Hepatic stellate cell (primary cell): ENCODE measurements at places on chromosomes 4 and X.

GRCh38 chrX:10841579-10841978 is 221.2 kb upstream of the MID1 start:
- no peak for DNase-seq

GRCh38 chrX:154355094-154355775 is 19.2 kb downstream of the FLNA start:
- DNase-seq, result no peak

DNA sequence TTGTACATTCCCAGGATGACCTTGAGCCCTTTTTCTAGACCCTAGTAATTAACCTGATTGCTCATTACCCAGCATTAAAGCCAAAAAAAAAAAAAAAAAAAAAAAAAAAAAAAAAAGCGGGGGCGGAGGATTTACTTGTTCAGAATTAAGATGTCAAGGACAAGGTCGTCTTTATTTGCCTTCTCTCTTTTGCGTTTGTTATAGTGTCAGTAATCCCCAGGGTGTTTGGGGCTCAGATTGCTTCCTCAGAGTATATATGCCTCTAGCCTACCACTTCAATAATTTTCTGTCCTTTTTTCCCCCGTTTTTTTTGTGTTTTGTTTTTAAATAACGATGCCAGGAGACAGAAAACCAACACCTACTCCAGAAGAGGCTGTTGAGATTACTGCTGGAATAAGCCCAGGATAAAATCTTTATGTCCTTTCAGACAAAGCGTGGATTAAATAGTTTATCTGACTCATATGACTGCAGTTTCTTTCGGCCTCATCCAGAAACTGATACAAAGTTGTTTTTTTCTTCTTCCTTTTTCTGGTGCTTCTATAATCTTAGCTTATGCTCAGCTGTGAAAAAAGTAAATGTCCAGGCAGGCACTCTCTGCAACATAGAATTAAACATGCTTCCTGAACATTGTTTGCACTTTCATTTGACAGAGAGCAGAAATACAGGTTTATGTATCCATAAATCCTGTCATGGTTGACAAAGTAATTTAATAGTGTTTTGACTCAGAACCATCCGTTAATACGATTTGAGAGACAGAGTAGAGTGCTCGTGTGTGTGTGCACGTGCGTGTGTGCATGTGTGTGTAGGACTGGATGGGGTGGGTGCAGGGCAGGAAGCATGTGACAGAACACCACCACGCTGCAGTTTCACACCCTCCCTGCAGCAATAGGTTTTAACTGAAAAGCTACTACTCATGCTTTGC is 138.6 kb downstream of the AFF1 start:
- no peak for DNase-seq

DNA sequence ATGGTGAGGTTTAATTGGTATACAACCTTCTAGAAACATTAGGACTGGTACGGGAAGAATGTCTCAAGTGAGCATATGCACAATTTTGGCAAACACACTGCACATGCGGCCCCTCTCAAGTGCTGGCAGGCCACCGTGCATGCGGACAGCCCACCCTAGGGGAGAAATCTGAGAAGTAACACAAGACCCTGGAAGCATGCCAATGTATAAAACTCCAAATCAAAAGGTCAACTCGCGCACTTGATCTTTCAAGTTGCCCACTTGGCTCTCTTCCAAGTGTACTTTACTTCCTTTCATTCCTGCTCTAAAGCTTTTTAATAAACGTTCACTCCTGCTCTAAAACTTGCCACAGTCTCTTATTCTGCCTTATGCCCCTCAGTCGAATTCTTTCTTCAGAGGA is 488.3 kb downstream of the CFAP47 start:
- DNase-seq, result no peak

GRCh38 chr4:128663325-128663724 is 146.2 kb upstream of the JADE1 start:
- no peak for DNase-seq

GRCh38 chr4:76187152-76187551 is 26.5 kb downstream of the SCARB2 start:
- no peak for DNase-seq

DNA sequence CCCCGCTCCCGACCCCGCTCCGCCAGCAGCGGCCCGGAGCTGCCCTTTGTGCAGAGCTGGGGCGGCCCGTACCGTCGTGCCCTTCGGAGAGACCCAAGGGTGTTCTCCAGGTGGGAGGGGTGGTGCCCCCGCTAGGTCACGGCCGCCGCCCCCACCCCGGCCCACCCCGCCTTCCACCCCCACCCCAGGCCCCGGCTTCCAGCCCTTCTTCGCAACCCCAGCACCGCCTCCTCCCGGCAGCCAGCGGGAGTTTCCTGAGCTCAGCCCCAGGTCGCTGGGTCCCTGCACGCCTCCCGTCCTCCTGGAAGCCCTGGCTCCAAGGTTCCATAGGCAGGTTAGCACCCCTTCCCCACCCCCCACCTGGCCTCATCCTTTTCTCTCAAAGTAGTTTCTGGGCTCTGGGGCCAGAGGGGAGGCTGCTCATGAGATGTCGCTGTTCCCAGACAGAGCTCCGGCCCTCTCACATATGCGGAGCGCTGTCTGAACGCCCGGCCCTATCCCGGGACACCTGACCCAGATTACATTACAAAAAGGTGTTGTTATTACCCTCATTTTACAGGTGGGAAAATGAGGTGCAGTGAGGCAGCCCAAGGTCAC is 25.2 kb upstream of the FGFR3 start:
- DNase-seq, result peak; percentile 76

- no peak for DNase-seq
These were observed 147.0 kb downstream of the PDGFC start for GRCh38 chr4:156824451-156825060.

GRCh38 chr4:30956916-30957315 is 236.7 kb downstream of the PCDH7 start:
- DNase-seq, result no peak

- DNase-seq, result no peak
These were observed 43.4 kb downstream of the C4orf51 start for GRCh38 chr4:145723336-145723735.

- no peak for DNase-seq
These were observed 4.8 kb downstream of the AREG start for GRCh38 chr4:74449571-74450297.

- no peak for DNase-seq
These were observed 161.8 kb upstream of the MAP3K15 start for GRCh38 chrX:19677121-19677520.

DNA sequence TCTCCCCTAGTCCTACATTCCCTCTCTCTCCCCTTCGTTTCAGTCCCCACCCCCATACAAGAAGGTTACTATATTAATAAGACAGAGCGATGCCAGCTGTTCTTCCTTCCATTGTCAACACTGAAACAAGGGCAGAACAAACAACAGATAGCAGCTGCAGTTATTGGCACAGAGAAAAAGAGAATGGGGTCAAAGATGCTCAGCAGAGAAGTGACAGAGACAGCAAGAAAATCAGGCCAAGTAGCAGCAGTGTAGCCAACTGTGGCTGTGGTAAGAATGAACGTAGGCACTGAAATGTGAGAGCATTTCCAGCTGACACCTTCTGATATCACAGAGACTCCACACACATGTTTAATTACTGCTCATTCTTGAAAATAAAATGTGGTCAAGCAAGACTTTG is 641.8 kb downstream of the FSTL5 start:
- DNase-seq, result no peak

GRCh38 chrX:152070144-152070543 is 68.2 kb downstream of the MAGEA10 start:
- DNase-seq, result no peak

GRCh38 chr4:114827651-114828050 is 229.0 kb downstream of the UGT8 start:
- DNase-seq, result no peak

DNA sequence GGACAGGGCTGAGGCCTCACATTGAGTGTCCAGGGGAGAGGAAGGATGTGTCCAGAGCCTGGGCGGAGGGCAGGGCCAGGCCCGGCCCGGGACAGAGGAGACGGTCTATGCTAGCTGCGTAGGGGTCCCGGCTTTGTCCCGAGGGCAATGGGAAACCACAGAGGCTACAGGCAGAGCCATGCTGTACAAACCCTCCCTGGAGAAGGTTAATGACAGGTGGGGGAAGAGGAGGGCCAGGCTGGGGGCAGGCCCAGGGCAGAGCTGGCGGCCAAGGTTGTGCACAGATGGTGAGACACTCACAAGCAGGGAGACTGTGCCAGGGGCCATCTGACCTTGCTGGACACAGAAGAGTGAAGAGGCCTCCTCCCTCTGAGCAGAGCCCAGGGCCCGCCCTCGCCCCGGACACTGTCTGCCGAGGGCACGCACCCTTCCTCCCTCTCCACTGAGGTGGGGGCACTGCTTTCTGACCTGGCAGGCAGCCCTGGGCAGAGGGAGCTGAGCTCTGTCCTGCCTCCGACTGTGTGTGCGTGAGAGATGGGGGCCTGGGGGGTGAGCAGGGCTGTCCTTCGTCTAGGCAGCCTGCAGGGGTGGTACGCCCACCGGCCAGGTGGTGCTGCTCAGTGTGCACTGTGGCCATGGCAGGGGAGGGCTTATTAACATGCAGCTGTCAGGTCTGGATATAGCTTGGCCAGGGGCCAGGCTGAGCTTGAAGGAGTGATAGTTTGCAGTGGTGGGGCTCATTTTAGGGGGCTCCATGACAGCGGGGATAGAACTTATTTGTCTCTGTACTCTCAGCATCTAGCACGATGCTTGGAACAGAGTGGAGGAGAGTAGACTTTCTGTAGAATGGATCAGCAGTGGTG is 75.7 kb upstream of the LRPAP1 start:
- DNase-seq, result no peak

DNA sequence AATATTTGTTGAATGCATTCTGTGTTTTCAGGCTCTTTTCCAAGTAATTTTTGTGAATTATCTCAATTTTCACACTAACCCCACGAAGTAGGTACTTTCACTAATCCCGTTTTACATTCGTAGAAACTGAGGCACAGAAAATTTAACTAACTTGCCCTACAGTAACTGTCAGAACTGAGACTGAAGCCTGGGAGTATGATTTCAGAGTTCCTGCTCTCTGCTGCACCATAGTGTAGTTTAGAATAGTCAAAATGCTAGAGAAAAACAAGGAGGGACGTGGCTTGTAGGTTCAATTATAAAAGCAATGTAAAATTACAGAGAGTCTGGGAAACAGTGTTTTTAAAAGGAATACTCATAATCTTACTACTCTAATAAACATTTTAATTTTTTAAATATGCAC is 2.2 kb downstream of the CLCN3 start:
- no peak for DNase-seq

GRCh38 chrX:47200385-47201150 is 6.9 kb downstream of the UBA1 start:
- DNase-seq, result no peak

GRCh38 chrX:23554304-23554703 is 113.0 kb upstream of the PRDX4 start:
- no peak for DNase-seq

- no peak for DNase-seq
These were observed 20.6 kb downstream of the SH3D19 start for GRCh38 chr4:151304755-151305154.

- DNase-seq, result no peak
These were observed 76.7 kb upstream of the SLC4A4 start for GRCh38 chr4:71262161-71262560.

- DNase-seq, result peak; percentile 26
These were observed 50.8 kb downstream of the PRPS1 start for GRCh38 chrX:107678957-107679740.

GRCh38 chrX:154779261-154779660 is 16.6 kb downstream of the DKC1 start:
- DNase-seq, result peak; percentile 47

GRCh38 chr4:52655506-52655905 is 3.6 kb downstream of the USP46 start:
- no peak for DNase-seq

GRCh38 chrX:39772057-39772832 is 325.5 kb downstream of the BCOR start:
- DNase-seq, result peak; percentile 27

GRCh38 chr4:69092190-69092589 is 4.1 kb upstream of the UGT2B7 start:
- DNase-seq, result peak; percentile 2

GRCh38 chrX:132023896-132024386 is 839 bp downstream of the STK26 start:
- DNase-seq, result peak; percentile 7

DNA sequence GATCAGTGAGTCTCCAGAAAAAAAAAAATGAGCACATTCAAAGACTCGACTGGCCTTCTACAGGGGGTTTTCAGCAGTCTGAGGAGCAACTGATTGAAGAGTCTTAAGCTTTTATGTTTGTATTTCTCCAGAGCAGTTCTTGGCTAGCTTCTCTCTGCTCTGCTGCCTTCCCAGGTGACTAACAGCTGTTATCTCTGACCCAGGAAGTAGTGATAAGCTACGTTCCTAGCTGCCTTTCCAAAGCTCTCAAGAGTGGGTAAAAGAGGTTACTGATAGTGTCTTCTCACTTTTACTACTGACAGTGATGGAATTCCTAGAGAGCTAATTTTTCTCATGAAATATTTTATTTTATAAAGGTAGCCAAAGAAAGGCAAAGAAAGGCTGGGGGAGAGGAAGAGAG is 66.6 kb downstream of the ENOX2 start:
- no peak for DNase-seq

- no peak for DNase-seq
These were observed 124.2 kb upstream of the MSX1 start for GRCh38 chr4:4735136-4735750.

DNA sequence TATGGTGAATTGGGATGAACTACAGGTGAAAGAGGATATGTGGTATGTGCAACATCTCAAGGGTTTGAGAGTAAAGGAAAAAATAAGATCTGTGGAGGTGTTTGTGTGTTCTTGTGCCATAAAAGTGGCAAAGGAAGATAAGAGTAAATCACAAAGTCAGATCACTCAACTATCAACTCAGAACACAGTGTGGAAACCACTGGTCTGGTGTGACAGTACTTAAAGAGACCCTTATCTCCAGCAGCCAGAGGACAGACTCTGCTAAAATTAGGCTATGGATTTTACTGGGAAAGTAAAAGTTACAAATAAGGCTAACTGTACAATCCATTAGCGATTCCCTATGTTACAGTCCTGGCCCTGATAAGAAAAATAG is 54.0 kb upstream of the PRDM8 start:
- no peak for DNase-seq

DNA sequence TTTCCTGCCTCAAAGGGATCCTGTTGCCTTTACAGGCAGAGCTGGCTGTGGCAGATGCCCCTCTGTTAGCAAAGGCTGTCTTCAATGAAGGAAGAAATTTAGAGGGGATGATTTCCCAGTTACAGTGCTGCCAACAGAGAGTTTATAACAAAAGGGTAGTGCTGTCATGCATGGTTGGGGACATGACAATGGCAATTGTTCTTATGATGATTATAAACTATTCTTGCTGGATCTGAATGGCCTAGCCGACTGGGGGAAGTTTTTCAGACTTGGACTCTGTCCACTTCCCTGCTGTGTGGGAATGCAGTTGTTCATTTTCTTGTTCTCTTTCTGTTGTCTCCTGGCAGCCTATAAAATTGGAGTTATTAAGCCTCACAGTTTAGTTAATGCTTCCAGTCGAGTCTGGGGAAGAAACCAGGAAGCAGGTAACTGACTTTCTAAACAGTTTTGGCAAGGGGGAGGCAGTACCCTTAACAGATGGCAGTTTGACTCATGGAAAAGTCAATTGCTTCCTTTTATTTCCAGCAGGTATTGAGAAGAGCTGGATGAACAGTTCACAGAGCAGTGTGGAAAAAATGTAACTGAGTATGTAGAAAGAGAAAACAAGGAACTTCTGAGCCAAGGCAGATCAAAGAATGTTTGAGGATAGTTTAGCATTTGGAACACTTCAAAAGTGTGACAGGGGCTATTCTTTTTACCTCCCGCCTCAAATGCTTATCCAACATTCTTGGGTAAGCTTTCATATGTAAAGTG is 582.6 kb downstream of the RAPGEF2 start:
- DNase-seq, result no peak
